ENCODE measurements at places on chromosomes 1 and 21.
A peak's percentile ranks its signal among the peaks of the same experiment; 100 is the strongest.

DNA sequence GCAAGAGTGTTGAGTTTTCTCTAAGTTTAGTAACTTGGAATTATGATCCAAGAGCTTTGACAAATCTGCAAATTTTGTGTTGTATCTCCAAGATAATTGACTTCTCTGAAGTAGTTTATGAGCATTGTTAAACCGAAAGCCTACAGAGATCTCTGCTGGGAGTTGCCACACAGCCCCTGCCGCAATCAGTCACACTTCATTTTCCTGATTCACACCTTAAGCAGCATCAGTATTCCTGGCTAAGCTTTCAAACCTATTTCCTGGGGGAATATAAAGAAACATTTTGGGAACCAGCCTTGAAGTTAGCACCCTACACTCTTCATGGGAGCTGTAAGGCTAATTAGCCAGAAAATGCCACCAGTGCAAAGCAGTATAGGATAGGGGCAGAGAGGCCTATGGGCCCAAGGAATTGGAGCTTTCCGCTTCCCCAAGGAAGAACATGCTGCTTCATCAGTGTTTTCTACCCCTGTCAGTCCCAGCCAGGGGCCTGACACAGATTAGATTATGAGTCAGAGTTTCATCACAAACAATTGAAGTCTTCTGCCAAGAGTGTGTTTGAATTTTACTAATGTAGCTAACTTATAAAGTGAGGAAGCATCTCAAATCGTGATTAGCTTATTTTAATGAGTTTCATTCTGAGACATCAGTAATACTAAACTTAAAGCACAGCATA, 23.2 kb upstream of the CACYBP start:
- DNase-seq = no peak

DNA sequence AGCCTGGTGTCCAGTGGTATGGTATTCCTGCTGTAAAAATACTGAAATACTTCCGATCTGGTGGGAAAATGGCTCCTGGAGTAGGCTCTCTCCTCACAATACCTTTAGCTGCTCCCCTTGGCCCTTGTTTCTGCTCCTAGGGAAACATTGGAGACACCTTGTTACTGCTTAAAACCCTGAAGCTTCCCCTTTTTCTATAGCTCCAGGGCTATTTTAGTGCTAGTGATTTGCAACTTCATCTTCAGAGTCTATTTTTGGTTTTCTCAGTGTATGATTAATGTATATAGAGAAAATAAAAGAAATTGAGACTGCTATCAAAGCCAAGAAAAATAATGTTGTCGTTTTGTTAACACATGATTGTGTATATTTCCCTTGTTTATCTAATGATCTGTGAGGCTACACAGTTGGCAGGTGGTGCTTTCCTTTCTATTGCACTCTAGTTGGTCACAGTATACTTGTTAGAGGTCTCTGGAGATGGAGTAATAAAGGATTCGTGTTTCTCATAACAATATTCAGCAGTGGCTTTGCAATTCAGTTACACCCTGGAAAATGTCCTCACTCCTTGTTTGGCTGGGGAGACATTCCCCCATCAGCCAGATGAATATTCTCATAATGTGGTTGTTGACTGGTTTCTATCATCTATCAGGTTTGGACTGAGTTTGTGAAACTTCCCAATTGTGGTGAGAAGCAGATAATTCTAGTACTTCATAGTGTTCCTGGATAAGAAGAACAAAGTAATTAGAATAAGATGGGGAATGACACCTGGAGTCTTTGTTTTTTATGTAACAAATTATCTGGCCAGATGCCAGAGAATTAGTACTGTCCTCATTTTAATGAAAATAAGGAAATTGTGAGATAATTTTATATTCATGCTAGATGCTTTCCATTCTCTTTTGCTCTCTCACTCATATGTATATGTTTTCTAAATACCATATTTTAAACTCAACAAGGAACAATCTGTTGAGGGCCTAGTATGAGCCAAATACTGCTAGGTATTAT, 44.8 kb upstream of the CACYBP start:
- DNase-seq = no peak

GRCh38 chr1:105485207-105485606, 1571.3 kb upstream of the PRMT6 start:
- DNase-seq = peak; percentile 86

- DNase-seq = no peak
These were observed 23.2 kb downstream of the LYST start for GRCh38 chr1:235843461-235843961.

DNA sequence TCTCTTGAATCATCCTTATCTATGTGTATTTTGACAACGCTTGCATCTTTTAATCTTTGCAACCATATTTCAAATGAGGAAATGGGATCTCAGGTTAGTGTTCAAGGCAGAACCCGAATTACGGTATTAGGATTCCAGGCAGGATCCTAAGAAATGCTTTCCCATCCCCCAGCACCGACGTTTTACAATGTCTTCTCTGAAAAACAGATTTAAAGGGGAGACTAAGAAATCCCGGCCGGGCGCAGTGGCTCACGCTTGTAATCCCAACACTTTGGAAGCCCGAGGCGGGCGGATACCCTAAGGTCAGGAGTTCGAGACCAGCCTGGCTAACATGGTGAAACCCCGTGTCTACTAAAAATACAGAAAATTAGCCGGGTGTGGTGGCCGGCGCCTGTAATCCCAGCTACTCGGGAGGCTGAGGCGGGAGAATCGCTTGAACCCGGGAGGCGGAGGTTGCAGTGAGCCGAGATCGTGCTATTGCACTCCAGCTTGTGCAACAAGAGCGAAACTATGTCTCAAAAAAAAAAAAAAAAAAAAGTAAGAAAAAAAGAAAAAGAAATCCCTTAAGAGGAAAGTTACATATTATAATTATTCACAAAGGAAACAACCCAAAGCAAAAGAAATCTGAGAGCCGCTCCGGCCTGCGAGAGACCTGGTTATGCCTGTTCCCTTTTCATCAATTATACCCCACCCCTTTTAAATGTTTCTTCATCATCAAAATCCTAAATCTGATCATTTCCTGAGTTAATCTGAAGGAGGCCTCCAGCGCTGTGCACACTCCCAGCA, 801 bp upstream of the GORAB start:
- DNase-seq = no peak

DNA sequence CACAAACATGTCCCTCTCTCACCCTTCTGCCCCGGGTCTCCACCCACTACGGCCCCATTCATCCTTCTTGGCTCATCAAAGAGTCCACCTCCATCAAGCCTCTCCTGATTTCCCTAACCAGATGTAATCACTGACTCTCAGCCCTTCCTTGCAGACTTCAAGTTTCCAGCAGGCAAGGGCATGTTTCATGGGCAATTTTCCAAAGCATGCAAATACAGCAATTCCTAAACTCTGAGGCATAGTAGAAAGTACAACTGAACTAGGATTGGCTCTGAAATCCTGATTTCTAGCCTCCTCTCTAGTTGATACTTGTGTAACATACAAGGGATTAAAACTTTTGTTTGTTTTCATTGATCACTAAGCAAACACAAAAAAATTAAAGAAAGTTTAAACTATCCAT, 109.1 kb upstream of the GADD45A start:
- DNase-seq = peak; percentile 57

GRCh38 chr1:3097231-3097630, 28.2 kb downstream of the PRDM16 start:
- DNase-seq = no peak

Data from skeletal muscle cell (primary cell).